ENCODE measurements at places on chromosomes 16 and 17.

DNA sequence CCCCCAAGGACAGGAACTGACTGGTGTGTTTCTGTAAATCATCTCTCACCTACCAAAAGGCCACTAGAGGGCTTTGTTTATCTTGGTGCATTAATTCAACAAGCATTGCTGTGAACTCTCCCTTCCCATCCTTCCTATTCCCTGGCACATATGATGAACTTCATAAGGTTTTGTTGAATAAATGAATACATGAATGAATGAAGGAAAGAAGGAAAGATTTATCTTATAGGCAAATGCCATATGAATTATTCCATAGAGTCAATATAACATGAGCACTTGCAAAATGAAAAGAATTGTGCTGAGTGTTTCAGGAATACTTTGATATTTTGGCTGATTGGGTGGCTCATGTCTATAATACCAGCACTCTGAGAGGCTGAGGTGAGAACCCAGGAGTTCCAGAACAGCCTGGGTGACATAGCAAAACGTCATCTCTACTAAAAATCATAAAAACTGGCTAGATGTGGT, 4.3 kb downstream of the SPDYE4 start:
- DNase-seq: no peak

GRCh38 chr16:4519274-4520058, 19.1 kb downstream of the CDIP1 start:
- no peak for DNase-seq

- DNase-seq: no peak
Observed at GRCh38 chr16:24677388-24677787, 52.1 kb upstream of the TNRC6A start.

- no peak for DNase-seq
Observed at GRCh38 chr17:21204935-21205334, 9.0 kb downstream of the TMEM11 start.

DNA sequence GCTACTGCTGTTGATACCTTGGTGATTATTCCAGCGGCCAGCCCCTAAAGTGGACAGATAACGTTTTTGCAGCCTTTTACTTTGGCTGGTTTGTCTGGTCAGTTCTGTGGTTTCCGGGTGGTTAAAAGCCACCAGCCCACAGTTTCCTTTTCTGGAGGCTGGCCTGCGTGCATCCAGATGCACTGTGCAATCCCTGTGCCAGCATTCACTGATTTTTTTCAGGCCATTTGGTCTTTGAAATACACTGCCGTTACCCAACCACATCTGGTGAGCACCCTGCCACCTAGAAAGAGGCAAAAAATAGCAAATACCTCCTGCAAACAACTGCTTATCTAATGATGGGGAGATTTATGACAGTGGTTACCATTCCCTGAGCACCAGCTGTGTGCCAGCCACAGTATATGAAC, 797 bp downstream of the NUDT7 start:
- no peak for DNase-seq

DNA sequence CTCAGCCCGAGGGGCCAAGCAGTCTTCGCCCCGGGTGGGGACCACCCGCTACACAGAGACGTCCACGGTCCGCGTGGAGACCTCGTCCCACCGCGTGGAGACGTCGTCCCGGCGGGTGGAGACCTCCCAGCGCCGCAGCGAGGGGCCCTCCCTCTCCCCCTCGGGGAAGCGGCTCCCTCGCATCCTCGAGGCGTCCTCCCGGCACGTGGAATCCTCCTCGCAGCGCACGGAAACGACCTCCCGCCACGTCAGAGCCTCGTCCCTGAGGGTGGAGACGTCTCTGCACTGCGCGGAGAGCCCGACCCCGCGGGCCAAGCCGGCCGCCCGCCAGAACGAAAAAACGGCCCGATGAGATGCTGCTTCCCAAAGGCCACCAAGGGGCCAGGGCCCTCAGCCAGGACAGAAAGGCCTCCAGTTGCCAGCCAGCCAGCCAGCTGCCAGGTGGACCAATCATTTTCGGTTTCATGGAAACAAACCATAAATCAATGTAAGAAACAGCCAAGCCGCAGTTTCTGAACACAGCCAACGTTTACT, 424 bp downstream of the C17orf100 start:
- no peak for DNase-seq

DNA sequence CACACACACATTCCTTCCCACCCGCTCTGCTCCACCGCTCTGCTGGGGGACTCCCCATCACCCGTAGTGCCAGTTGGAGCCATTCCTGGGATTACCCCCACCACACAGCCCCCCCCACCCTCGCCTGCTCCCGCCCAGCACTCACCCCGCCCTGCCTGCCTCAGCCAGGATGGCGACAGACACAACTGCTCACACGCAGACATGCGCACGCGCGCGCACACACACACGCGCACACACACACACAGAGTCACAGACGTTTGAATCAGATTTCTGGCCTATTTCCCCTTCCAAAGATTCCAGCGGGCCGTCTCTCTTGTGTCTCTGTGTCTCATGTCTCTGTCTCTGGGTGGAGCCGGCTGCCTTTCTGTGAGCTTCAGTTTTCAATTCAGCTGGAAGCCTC, 4.4 kb downstream of the CACNA1G start:
- no peak for DNase-seq

DNA sequence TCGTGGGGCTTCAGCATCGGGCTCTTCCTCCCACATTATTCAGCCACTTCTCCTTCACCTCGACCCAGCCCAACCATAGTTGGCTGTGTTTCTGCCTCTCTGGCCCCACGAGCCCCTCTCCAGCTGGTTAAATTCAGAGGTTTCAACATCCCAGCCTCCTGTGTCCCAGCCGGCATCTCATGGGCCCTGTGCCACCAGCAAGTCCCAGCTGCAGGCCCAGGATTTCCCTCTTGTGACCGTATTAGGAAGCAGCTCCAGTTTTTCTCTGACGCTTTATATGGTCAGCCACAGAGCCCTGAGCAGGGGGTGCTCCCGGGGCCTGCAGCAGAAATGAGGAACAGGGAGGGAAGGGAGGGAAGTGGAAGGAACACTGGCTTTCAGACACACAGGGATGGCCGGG, 27.4 kb downstream of the MYH11 start:
- no peak for DNase-seq

- DNase-seq: no peak
Observed at GRCh38 chr17:13885550-13885949, 183.8 kb upstream of the COX10 start.

GRCh38 chr17:50171371-50172071, 5.7 kb downstream of the SGCA start:
- DNase-seq: no peak

DNA sequence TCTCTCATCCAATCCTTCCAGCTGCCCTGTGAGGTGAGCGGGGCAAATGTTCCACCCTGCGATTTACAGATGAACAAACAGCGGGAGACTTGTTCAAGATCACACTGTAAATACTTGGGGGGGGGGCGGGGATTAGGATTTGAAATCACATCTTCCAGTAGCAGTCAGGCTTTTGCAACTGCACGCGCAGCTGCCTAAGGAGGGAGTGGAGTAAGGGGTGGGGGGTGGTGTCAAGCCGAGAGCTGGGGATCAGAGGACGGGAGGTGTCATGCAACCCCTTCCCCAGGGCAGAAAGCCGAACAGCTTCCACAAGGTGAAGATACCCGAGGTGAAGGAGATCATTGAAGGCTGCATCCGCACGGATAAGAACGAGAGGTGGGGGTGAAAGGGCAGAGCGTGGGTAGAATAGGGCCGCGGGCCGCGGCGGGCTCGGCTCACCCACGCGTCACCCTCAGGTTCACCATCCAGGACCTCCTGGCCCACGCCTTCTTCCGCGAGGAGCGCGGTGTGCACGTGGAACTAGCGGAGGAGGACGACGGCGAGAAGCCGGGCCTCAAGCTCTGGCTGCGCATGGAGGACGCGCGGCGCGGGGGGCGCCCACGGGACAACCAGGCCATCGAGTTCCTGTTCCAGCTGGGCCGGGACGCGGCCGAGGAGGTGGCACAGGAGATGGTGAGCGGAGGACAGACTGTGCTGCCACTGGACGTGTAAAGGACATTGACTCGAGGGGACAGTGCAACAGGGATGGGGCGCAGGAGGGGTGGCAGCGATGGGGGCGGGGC, 4.6 kb downstream of the WNK4 start:
- no peak for DNase-seq

Measured in activated naive CD8-positive, alpha-beta T cell treated with anti-CD3 and anti-CD28 coated beads, Interleukin-2, amount 50 U/mL, for 16 hours (primary cell).